ENCODE measurements at places on chromosomes 6 and 20. TPM values are rescaled to one million over a fixed set of nuclear protein-coding genes. Genes with fewer than 3 reads are reported as not detected.

Gene WFDC10A
- not detected for total RNA-seq

- DNase-seq = no peak
These were observed 50.7 kb upstream of the INSM1 start for GRCh38 chr20:20317195-20317594.

GRCh38 chr20:23305098-23305497 lies 45.5 kb upstream of the NXT1 start:
- DNase-seq = no peak

Gene HLA-DQB1
- 16.5 TPM for total RNA-seq

- DNase-seq = no peak
These were observed 4.5 kb downstream of the TNFRSF6B start for GRCh38 chr20:63701051-63701328.

Gene GHRH
- total RNA-seq = not detected

Gene EYS
- not detected for total RNA-seq

GRCh38 chr20:62898970-62899632 lies 27.2 kb downstream of the DIDO1 start:
- no peak for DNase-seq

- no peak for DNase-seq
These were observed 394.8 kb upstream of the RNF217 start for GRCh38 chr6:124567401-124567800.

Gene PRICKLE4
- 1.2 TPM for total RNA-seq

- no peak for DNase-seq
These were observed 96.5 kb upstream of the SCP2D1 start for GRCh38 chr20:18717062-18717461.

Gene SLC24A3
- not detected for total RNA-seq

DNA sequence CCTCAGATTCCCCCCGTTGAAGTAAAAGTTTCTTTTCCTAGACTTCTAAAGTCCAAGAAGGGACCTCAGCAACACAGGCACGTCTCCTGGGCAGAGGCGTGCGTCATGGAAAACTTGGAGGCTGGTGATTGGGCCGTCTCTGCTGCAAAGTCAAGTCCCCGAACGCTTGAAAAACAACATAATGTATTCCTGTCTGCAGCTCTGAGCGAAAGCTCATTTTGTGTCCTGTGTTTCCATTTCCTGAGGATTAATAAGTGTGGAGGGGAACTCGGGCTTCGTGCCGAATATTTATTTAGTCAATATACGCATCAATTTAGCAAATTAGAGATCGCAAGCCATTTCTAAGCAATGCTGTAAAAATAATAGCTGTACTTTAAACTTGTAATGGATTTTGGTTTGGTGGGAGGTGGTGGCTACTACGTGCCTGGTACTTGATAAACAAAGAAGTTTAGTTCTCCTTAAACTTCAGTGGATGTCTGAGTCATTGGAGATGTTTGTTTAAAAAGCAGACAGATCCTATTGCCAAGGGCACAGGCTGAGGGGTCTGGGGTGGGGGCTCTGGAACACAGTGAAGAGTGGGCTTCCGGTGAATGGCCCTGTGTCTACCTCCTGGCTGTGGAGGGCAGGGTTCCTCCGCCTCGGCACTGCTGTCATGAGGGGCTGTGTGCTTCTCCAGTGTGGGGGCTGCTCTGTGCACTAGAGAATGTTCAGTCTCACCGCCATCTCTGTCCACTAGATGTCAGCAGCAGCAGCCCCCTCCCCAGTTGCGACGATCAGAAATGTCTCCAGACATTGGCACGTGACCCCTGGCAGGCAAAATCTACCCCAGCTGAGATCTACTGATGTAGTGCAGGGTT lies 21.8 kb downstream of the PCK1 start:
- DNase-seq = peak; percentile 45

DNA sequence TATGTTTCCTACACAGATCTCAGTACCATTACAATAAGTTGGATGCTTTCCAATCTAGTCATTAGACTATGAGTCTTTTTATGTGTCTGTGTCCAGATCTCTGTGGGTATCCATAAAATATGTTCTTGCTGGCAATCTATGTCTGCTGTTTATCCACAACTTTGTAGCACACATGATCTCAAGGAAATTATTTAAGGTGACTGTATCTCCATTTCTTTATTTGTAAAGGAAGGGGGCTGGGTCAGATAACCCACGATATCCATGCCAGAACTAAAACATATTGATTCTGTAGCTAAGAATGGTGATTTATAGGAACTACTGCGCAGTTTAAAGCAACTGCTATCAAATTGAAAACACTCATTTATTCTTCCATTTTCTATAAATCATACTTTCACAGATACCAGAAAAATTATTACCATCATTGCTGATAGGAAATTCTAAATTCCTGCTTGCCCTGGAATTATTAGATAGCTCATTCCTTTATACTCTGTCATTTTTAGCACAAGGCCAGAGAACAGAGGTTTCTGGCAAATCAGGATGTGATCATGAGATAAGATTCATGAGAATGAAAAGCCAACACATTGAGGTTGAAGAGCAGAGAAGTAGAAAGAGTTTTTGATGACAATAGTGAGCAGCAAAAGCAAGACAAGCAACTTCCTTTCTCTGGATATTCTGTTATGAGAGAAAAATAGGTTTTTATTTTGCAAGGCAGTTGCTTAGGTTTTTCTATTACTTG lies 851.4 kb upstream of the CITED2 start:
- DNase-seq = no peak

- DNase-seq = no peak
These were observed 124.7 kb downstream of the IRF4 start for GRCh38 chr6:516213-516612.

GRCh38 chr20:23148731-23149570 lies 62.8 kb upstream of the CD93 start:
- DNase-seq = no peak

GRCh38 chr6:136114661-136115060 lies 135.4 kb downstream of the MTFR2 start:
- no peak for DNase-seq

- no peak for DNase-seq
These were observed 1.6 kb downstream of the GNAS start for GRCh38 chr20:58853976-58854637.

Gene MRPL18
- total RNA-seq = 102 TPM

DNA sequence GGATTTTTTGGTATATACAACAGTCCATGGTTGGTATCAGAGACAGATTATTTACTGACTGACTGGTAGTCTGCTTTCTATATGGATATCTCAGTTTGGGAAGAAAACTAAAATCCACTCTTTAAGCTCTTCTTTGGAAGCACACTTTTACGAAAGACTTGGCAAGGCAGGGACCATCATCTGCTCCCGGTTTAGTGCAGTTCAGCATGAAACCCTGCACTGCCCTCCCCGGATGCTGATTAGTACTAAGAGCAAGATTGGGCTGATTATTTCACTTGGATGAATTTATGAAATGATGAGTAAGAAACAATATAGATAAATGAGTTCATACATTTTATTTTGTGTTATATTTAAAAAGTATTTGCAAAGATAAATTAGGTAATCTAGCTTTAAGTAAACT lies 56.3 kb downstream of the RGS17 start:
- DNase-seq = no peak

Gene SLC17A3
- total RNA-seq = not detected

DNA sequence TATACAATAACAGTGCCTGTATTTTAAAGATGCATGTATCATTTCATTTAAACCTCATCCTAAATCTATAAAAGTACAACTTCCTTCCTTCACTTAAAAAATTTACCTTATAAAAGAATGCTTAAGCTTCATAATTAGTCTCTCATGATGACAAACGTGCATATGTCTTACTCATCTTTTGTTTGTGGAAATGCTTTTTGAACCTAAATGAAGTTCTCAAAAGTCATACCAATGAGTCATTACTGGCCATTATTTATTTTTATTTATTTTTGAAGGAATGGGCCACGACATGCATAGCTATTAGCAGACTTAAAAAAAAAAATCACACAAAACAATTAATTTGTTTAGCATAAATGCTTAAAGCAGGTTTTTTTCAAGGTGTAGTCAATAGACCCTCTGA lies 3.7 kb downstream of the TFB1M start:
- no peak for DNase-seq

- no peak for DNase-seq
These were observed 226.5 kb upstream of the CITED2 start for GRCh38 chr6:139600919-139601475.

DNA sequence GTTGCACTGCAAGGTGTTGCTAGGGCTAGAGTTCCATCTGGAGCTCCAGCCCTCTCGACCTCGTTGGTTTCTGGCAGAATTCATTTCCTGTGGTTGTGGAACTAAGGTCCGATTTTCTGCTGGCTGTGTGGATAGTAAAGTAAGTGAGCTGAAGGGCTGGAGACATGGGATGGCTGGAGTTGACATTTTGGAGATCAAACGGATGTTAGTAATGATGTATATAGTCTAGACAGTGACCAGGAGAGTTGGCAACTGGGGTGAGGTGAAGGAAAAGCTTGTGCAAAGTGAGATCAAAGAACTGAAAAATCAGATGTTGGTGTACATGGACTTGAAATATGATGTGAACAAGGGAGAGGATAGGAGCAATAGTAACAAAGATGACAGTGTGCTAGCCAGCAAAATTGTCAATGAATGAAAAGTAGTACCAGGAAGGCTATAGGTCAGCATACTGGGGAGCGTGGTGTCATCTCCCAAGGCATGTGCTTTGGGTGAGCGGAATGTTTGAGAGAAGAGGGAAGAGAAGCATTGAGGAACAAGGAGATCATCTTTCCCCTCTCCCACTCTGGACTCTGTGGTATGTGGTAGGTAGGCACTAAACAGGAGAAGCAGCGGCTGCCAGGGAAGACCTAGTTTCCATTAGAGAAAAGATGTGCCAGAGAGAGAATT lies 7.8 kb downstream of the QRSL1 start:
- DNase-seq = peak; percentile 66

Gene STX11
- 1.3 TPM for total RNA-seq

All from OCI-LY7 (cell line).